Activated T-helper 17 cell treated with anti-CD3 and anti-CD28 coated beads, Interleukin-2, amount 50 U/mL, for 72 hours (primary cell): ENCODE measurements at places on chromosomes 3 and 15. TPM values are rescaled to one million over a fixed set of nuclear protein-coding genes. Genes with fewer than 3 reads are reported as not detected.

Gene HYAL1
- 0.29 TPM for total RNA-seq

Gene RTP1
- total RNA-seq: not detected

Gene ZKSCAN7
- total RNA-seq: 1.6 TPM

Gene CYP19A1
- total RNA-seq: 0.79 TPM

Gene CLDN11
- not detected for total RNA-seq

Gene SEMA5B
- total RNA-seq: not detected

Gene TMEM212
- total RNA-seq: not detected

Gene CCR9
- 0.15 TPM for total RNA-seq

Gene CTXN2
- total RNA-seq: not detected

Gene CKMT1A
- total RNA-seq: 0.28 TPM

Gene GOLGA6L7
- not detected for total RNA-seq

Gene FILIP1L
- total RNA-seq: 0.50 TPM

Gene MINDY4B
- total RNA-seq: not detected

Gene PLD1
- total RNA-seq: 10.6 TPM

Gene TRAT1
- total RNA-seq: 33.0 TPM

Gene B4GALT4
- total RNA-seq: 28.1 TPM

Gene SPINK8
- not detected for total RNA-seq

Gene OR5K1
- total RNA-seq: not detected

Gene RASL12
- total RNA-seq: not detected

Gene EEF1AKMT4
- total RNA-seq: 13.6 TPM

Gene DUT
- total RNA-seq: 397 TPM

Gene UBXN7
- 99.2 TPM for total RNA-seq

Gene C3orf70
- 0.04 TPM for total RNA-seq

Gene GP9
- not detected for total RNA-seq

Gene CHRFAM7A
- not detected for total RNA-seq

Gene ANKRD34C
- not detected for total RNA-seq

Gene NEK10
- total RNA-seq: 0.61 TPM

Gene ANKUB1
- not detected for total RNA-seq

Gene IQCB1
- 41.7 TPM for total RNA-seq

Gene SMCO1
- not detected for total RNA-seq

Gene PCSK6
- 0.56 TPM for total RNA-seq

Gene TTLL13
- total RNA-seq: not detected

Gene CATSPER2
- 2.5 TPM for total RNA-seq

Gene RTP3
- total RNA-seq: not detected

Gene ZNF662
- total RNA-seq: 0.06 TPM

Gene MESP2
- not detected for total RNA-seq

Gene POMGNT2
- 3.7 TPM for total RNA-seq

Gene CBLB
- total RNA-seq: 110 TPM

Gene AEN
- 43.6 TPM for total RNA-seq

Gene SPTBN5
- total RNA-seq: 2.4 TPM

Gene SEMA7A
- 11.7 TPM for total RNA-seq

Gene ROBO2
- not detected for total RNA-seq

Gene CHRNA7
- not detected for total RNA-seq

Gene TM4SF1
- not detected for total RNA-seq

Gene AP2M1
- total RNA-seq: 206 TPM

Gene TGM4
- not detected for total RNA-seq

Gene CLRN1
- not detected for total RNA-seq

Gene SLC28A2
- not detected for total RNA-seq

Gene CCR8
- total RNA-seq: 0.87 TPM

Gene UTS2B
- not detected for total RNA-seq
